ENCODE measurements at places on chromosomes 4 and X.

DNA sequence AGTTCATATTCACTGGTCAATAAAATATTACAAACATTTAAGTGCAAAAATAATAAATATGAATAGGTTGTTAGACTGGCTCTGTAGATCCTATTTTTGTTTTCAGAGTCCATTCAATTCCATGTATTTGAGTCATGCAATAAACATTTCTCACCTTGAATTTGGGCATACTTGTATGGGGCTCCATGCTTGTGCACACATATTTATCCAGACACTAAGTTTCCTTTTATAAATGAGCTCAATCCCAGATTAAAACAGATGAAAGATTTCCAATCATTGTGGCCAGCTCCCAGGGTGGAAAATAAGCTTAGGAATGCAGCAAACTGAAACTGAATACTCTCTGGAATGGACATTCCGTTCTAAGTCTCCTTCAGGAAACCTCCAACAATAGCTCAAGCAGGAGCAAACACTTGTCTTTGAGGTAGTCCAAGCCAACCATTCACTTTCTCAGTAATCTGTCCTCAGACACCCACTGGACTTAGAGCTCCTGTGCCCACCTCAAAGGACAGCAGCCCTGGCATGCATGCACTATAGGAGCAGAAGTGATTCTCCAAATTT, 16.4 kb downstream of the DMD start:
- DNase-seq: no peak

GRCh38 chr4:55074386-55074785, 51.0 kb downstream of the KDR start:
- DNase-seq: no peak

- DNase-seq: no peak
Measured at GRCh38 chrX:16039834-16040233, 83.5 kb upstream of the GRPR start.

DNA sequence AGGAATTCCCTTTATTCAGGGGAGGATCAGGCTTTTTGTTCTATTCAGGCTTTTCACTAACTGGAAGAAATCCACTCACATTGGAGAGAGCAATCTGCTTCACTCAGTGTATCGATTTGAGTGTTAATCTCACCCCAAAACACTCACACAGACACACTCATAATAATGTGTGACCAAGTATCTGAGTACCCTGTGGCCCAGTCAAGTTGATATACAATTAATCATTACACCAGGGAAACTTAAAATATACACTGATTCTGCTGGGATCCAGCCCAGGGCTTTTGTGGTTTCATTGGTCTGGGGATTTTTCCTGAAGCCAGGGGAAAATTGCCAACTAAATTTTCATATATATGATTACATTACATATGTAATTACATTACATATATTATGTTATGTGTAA, 44.0 kb upstream of the GATB start:
- DNase-seq: no peak

- no peak for DNase-seq
Measured at GRCh38 chrX:17798921-17799320, 61.6 kb downstream of the SCML1 start.

- DNase-seq: no peak
Measured at GRCh38 chr4:78145622-78146021, 88.5 kb downstream of the FRAS1 start.

DNA sequence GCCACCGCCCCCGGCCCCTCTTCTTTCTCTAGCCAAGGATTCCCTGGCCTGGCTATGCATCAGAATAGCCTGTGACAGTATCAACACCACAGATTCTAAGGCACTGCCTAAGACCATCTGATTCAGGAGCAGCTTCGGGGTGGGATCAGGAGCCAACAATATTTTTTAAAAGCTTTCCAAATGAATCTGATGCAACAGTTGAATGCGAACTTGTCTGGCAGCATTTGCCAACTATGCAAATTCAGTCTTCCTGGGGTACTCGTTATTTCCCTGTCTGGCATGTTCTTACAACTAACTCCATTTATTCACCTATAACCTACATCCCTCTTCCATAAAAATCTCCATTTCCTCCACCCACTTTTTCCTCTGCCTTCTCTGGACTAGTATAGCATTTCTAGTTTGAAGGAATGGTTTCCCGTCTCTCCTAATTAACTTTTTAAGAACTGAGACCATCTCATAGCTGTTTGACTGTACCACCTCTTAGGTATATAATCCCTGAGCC, 36.2 kb upstream of the UGDH start:
- DNase-seq: no peak

DNA sequence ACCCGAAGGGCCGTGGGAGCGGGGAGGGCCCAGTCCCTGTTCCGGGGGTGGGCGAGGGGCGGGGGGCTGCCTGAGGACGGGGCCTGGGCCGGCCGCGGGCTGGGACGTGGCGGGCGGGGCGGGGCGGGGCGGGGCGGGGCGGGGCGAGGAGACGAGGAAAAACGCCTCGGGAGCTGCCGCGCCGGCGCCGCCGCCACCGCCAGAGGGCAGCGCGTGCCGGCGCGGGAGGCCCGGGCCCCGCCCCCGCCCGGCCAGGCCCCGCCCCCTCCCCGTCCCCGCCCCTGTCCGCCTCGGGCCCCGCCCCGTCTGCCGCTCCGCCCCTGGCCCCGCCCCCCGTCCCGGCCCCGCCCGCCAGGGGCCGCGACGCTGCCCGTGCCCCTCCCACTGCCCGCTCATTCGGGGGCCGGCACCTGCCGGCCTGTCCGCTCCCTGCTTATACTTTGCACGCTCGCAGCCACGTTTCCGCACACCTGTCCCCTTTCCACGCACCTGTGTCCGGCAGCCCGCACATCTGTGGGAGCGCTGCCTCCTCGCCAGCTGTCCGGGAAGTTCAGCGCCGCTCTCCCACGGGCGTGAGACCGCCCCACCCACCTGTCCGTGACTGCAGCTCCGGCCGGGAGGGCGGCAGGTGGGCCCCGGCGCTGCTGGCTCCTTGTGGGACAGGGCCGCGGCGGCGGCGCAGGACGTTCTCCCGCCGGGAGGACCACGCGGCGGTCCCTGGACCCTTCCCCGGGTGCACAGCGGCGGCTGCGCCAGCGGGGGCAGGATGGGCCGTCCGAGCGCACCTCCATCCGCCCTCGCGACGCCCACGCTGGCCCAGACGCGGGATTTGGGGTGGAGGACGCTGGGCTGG, 1.7 kb upstream of the FGFRL1 start:
- peak; percentile 65 for DNase-seq

DNA sequence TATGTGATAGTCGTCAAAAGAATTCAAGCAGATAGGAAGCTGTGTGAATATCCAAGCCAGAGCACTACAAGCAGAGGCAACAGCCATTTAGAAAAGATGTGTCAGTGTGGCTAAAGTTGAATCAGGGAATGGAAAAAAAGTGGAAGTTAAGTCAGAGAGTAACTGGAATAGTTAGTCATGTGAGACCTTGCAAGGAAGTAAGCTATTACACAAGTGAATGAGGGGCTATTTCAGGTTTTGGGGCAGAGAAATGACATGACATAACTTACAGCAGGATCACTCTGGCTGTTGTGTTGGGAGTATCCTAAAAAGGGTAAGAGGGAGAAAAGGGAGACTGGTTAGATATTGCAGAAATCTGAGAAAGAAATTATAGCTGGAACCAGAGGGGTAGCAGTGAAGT, 236.6 kb upstream of the PCDH18 start:
- DNase-seq: no peak

- no peak for DNase-seq
Measured at GRCh38 chrX:43949669-43950068, 23.5 kb downstream of the NDP start.

DNA sequence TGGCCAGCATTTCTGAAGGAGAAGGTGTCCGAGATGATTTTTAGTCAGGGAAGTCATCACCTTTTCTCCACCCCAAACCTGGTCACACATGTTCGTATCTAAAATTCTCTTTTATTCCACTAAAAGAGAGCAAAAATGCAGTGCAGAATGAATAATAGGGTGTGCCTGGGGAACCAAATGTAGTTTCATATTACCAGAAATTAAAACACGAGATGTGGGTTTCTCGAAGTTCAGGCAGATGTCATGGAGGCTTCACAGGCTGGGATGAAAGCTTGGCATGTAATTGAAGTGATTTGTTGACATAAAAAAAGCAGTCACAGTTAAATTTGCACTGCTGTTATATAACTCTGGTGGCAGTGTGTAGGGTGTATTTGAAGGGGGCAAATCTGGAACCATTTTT, 165.5 kb upstream of the PDE5A start:
- no peak for DNase-seq
